Urinary bladder (tissue), 4 donors: ENCODE measurements at places on chromosomes 1 and 21.

DNA sequence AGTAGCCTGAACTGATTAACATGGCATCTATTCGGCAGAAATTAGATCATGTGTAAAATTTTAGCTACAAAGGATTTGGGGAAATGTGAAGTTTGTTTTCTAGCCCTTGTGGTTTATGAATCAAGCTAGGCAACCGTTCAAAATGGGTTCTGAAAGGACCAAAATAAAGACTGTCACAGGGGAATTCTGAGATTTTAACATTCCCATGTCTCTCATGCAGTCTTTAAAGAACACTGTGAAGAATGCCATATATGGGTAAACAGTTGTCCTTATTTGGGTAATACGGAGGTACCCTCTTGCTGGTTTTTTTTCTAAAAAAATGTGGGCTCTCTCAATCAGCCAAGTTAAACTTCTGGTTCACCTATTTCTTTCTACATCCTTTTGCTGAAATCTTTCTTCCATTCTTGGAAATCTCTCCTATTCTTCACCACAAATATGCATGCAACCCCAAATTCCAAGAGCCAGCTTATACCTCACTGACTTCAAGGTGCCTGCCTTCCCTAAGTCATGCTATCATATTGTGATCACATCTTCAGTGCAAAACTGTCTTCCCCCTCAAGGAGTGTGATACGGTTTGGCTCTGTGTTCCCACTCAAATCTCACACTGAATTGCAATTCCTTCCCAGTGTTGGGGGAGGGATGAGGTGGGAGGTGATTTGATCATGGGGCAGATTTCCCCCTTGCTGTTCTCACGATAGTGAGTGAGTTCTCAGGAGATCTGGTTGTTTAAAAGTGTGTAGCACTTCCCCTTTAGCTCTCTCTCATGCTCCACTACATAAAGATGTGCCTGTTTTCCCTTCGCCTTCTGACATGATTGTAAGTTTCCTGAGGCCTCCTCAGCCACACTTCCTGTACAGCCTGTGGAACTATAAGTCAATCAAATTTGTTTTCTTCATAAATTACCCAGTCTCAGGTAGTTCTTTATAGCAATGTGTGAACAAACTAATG lies 308.7 kb downstream of the TTLL7 start:
- no peak for DNase-seq

GRCh38 chr1:99062192-99062591 lies 57.5 kb upstream of the PLPPR5 start:
- DNase-seq, result no peak

DNA sequence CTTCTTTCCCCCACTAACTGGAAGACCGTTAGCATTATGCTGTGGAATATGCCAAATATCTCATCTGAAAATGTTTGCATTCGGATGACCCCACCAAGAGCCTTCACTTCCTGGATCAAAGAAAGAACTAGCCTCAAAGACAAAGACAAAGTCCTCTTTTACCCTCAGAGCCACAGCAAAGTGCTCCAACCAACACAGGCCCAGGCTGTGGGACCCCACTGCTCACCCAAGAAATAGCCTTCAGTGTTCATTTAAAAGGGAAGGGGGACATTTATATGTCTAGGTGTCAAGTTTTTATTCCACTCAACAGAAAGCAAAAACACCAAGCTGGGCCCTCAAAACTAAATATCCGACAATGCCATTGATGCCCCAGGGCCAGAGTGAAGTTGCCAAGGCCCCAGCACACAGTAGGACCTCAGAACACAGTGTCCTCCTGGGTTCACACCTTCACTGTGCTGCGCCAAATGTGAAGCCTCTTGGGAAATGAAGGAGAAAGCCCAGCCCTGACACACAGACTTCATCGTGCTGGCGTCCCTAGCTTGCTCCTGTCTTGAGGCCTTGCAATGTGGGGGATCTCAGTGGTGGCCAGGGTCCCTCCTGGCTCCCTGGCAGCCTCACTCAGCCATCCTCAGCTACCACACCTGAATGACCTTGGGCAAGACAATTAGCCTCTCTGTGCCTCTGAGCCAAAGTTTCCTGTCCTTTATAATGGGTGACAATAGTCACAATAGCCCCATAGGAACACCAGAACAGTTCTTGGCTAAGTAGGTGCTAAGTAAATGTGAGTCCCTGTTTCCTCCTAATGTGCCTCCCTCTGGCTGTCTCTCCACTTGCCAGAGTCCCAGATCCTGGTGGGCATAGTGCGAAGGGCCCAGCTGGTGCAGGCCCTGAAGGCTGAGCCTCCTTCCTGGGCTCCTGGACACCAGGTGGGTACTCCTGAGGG lies 11.3 kb downstream of the CLCNKB start:
- DNase-seq, result no peak

DNA sequence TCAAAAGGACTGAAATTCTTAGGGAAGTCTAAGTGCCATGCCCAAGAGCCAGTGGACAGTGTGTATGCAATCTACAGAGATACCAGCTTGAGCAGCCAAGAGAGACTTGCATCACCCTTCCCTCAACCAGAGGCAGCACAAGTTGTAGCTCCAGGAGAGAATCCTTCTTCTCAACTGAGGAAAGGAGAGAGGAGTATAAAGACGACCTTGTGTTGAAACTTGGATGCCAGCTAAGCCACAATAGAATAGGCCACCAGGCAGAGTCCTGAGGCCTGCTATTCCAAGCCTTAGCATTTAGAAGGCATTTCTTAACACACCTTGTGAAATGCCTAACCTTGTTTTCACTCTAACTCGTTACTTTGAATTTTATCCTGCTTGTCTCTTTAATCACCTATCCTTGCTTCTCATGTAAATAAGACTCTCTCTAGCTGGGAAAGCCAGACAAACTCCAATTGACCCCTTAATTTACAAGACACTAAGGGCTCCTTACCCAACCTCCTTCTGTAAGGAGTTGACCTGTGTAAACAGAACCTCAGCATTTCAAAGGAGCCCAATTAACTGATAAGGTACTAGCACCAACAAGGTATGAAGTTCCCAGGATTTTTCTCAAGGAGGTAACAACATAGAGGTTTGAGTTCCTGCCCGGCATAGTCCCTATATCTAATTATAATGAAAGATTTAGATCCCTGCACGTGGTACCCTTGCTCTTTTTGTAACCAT lies 738.8 kb downstream of the AMY1C start:
- no peak for DNase-seq

DNA sequence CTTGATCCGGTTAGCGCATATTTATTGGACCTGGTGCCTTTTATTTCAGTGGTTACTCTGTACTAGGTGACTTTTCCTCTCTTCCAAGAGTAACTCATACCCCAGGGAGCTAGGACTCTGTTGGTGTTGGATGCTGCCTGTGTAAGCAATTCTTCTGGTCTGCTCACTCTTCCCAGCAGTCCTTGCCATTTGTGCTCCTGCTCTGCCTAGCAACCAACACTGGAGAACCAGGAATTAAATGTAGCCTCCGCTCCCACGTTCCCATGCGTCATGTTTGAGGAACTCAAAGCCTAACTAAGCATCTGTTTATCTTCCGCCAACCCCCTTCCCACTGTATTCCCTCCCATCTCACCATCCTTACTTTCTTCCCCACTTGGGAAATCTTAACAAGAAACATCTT lies 65.7 kb upstream of the RAVER2 start:
- DNase-seq, result no peak

DNA sequence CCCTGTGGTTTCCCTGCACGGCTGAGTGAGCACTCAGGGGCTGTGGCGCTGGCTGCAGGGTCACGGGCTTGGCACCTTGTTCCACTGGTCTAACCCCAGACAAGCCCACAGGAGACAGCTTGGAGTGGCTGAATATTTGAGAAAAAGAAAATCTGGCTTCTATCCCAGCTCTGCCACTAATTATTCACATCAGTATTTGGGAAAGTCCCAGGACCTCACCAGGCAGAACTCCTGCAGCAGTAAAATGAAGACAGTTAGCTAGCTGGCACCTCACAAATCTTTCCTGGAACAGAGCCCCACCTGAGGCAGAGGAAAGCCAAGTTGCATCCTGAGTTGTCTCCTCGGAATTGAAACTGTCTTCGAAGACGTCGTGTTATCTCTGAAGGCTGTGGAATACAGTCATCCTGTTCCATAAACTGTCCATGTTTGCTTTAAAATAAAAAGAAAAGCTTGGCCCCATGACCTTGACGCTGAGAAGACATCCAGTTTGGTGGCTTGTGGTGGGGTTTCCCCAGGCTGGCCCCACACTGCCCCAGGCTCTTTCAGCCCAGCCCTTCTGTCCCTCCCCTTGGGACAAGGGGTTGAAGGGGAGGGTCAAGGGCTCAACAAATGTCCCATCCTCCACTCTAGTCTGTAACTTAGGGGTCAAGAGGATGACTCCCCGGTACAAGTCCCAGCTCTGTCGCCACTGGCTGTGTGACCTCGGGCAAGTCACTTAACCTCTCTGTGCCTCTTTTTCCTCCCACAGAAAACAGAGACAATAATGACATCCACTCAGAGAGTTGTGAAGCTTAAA lies 93.8 kb upstream of the TMPRSS2 start:
- no peak for DNase-seq

DNA sequence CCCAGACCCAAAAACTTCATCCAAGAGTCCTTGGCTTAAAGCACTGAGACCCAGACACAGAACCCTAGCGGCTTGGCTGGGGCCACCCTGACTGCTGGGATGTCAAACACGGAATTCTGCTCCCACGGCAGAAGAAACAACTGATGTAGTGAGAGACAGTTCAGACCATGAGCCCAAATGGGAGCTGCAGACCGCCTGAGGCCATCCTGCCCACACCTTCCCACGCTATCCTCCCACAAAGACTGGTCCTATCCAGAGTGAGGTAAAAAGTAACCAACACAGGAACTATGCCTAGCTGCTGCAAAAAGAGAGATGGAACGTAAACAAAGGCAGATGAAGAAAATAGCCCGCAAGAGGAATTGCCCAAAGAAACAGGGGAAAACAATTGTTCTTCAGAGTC lies 203.3 kb downstream of the PTPRU start:
- no peak for DNase-seq

DNA sequence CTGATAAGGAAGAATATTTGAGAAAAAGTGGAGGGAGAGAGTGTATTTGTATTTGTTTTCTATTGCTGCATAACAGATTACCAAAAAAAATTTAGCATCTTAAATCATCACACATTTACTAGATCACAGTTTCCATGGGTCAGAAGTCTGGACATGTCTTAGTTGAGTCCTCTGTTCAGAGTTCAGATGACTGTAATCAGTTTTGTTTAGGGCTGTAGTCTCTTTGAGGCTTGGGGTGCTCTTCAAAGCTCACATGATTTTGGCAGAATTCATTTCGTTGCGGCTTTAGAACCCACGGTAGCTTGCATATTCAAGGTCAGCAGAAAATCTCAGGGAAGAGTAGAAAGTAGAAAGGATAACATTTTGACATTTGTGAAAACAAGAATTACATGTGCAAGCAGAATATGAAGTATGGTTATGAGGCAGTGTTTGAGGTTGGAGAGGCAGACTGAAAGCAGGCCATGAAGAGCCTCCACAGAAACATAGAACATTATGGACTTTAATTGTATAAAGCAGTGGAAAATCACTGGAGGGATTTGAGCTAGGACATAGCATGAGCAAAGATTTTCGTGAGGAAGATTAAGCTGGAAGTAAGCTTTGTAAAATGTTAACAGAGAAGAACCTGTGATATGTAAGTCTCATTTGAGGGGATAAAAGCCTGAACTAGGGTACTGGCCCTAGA lies 110.6 kb upstream of the GPR52 start:
- no peak for DNase-seq

- no peak for DNase-seq
Observed at GRCh38 chr1:7177438-7178146, 392.3 kb downstream of the CAMTA1 start.

GRCh38 chr1:198125995-198126735 lies 30.6 kb upstream of the NEK7 start:
- DNase-seq, result no peak

GRCh38 chr1:152164517-152165136 lies 5.6 kb upstream of the RPTN start:
- no peak for DNase-seq

- no peak for DNase-seq
Observed at GRCh38 chr1:231727171-231727570, 100.6 kb downstream of the DISC1 start.

DNA sequence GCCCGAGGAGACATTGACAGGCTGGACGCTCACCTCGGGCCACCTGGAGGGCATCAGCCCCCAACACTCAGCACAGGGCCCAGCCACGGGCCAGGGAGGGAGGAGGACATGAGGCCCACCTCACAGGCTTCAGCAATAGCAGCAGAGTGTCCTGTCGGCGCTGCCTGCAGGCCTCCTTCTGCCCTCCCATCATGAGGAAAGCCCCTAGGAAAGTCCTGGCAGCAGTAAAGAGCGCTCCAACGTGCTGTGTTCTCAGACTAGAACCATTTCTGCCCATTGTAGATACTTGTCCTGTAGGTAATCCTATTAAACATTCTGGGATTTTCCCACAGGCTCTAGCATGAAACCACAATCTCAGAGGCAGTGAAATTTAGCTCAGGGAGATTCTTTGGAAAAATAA lies 62.0 kb upstream of the GALNT2 start:
- DNase-seq, result no peak

DNA sequence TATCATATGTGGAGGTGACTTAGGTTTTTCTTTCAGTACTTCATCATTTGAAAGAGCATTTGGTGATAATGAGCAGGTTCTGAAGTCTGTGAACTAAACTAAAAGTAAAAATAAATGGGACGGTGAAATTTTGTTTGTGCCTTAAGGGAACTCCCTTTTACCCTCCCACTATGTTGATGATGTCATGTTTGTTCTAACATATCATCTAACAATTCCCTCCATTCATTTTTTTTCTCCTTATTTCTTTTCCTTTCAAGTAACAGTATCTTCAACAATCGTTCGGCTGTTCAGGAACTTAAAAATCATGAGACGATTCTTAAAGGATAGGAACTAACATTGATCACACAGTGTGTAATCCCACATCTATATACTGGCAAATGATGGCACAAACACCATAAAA lies 30.0 kb upstream of the IRF2BP2 start:
- DNase-seq, result no peak

DNA sequence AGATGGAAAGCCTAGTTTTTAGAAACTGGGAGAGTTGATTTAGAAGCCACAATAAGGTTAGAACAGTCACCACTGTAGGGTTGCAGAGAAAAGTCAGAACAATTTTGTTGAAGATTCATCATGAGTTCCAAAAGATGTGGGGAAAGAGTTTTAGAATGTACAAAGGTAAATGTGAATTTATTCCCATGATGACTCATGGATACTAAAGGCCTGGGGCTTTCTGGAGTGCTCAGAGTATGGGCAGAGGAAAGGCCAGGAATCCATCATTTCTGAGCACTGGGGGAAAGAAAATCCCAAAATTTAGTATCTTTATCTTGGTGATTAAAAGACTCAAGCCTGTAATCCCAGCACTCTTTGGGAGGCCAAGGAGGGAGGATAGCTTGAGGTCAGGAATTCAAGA lies 17.8 kb downstream of the YBX1 start:
- DNase-seq, result no peak

GRCh38 chr1:217614200-217614712 lies 16.6 kb downstream of the GPATCH2 start:
- DNase-seq, result no peak

DNA sequence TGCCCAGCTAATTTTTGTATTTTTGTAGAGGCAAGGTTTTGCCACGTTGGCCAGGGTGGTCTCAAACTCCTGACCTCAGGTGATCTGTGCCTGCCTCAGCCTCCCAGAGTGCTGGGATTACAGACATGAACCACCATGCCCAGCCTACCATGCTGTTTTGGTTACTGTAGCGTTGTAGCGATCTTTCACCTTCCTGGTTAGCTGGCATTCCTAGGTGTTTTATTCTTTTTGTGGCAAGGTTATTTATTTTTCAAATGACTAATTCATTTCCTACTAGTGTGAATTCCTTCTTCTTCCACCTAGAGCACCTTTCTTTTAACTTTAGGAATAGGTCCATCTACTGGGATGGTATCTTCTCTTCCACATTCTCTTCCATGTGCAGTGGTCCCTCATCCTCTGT lies 29.3 kb downstream of the TMEM200B start:
- DNase-seq, result no peak

- DNase-seq, result no peak
Observed at GRCh38 chr1:212457740-212458338, 25.1 kb downstream of the NENF start.
